Upper lobe of left lung (tissue), 6 donors: ENCODE measurements at places on chromosomes 5 and 9. TPM values are rescaled to one million over a fixed set of nuclear protein-coding genes. Genes with fewer than 3 reads are reported as not detected.

The C5orf34 gene
- total RNA-seq = 0.83 TPM

The SPTAN1 gene
- total RNA-seq = 387 TPM

The SCGB3A2 gene
- total RNA-seq = 665 TPM

DNA sequence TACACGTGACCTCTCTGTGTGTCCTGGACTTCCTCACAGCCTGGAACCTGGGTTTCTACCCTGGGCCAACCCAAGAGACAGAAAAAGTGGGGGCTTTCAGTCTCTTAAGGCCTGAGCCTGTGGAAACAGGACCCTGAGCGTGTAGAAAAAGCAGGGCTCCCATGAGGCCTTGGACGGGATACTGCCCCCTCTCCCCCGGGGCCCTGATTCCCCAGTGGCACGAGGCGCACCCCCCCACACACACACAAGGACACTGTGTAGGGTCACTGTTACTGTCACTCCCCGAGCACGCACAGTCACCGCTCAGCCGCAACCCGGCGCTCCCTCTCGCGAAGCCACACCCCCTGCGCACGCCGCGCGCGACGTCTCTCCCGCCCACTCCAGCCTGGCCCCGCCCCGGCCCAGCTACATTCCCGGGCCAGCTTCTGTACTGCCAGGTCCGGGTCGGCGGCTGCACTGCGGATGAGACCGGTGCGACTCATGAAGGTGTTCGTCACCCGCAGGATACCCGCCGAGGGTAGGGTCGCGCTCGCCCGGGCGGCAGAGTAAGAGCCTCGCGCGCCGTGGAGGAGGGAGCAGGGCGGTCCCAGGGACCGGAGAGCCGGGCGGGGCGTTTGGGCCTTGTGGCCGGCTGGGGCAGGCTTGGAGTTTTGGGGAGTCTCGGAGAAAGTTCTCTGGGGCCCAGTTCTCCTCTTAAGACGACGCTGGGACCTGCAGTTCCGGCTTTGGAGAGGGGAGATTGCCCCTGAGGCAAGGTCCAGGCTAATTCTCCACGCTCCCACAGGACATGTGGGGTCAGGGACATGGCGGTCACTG is at the start of gene GRHPR:
Gene GRHPR (plus strand): TSS at position 408 of the 816 bp plus-strand sequence. CDS start 55 bp downstream, at position 463.
- no peaks in the 10 kb centered on the region for H3K27me3 ChIP-seq
- H3K27ac ChIP-seq = peak within 1 kb of the TSS; percentile 93
- H3K4me1 ChIP-seq = peaks cover 21% of the 10 kb centered on the region
- H3K4me3 ChIP-seq = peak within 1 kb of the TSS; percentile 91
- peak; percentile 92 for DNase-seq
- H3K36me3 ChIP-seq = peaks cover 14% of the 10 kb centered on the region

The OGN gene
- total RNA-seq = 5.4 TPM

- H3K27me3 ChIP-seq = no peaks in the 10 kb centered on the region
- no peaks in the 10 kb centered on the region for H3K36me3 ChIP-seq
- H3K4me3 ChIP-seq = no peak overlapping the region
- H3K4me1 ChIP-seq = no peaks in the 10 kb centered on the region
- no peak overlapping the region for H3K27ac ChIP-seq
Observed at GRCh38 chr9:115759426-115759825, 394.2 kb upstream of the PAPPA start.

The DRD1 gene
- total RNA-seq = 0.09 TPM

- no peaks in the 10 kb centered on the region for H3K27me3 ChIP-seq
- peaks cover 5% of the 10 kb centered on the region for H3K4me1 ChIP-seq
- no peak overlapping the region for H3K27ac ChIP-seq
- DNase-seq = no peak
- H3K36me3 ChIP-seq = no peaks in the 10 kb centered on the region
- H3K4me3 ChIP-seq = no peak overlapping the region
Observed at GRCh38 chr5:173451651-173452050, 123.4 kb upstream of the STC2 start.

DNA sequence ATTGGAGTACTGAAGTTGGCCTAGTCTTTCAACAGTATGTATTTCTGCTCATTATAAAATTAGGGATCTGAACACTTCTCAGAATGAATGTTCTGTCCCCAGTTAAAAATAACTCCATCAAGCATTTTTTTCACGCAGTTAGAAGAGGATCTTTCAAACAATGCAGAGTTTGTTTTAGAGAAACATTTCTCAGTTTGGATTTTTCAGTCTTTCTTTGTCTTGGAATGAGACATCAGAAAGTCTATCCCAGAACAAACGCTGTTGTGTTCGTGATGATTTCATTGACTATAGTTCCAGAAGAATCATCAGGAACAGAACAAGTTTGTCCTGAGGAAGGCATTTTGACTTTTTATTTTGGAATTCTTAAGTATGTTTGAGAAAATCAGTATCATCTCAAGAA is 218.7 kb downstream of the ARRDC3 start:
- H3K27me3 ChIP-seq = no peaks in the 10 kb centered on the region
- no peak for DNase-seq
- H3K4me3 ChIP-seq = no peak overlapping the region
- H3K36me3 ChIP-seq = no peaks in the 10 kb centered on the region

DNA sequence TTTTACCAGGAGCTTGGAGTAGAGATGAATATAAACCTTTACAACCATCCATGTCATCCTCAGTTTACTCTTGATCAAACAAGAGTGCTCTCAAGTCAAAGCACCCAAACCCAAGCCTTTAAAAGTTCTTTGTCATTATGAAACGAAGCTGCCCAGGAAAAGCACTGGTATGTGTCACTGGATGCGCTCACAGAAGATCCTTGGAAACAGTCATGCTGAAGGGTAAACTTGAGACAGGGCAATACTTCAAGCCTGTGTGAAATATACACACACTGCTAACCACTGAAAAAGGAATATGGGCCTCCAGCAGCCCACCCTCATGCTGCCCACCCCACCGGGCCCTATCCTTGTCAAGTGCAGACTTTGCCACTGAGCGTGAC is 84.5 kb downstream of the PRRT1B start:
- DNase-seq = no peak
- peaks cover 16% of the 10 kb centered on the region for H3K4me1 ChIP-seq
- H3K4me3 ChIP-seq = no peak overlapping the region
- H3K36me3 ChIP-seq = peaks cover 3% of the 10 kb centered on the region
- H3K27ac ChIP-seq = peak overlapping the region; percentile 42

GRCh38 chr5:6497262-6497661 is 48.6 kb downstream of the UBE2QL1 start:
- H3K27ac ChIP-seq = no peak overlapping the region
- no peak for DNase-seq
- no peaks in the 10 kb centered on the region for H3K27me3 ChIP-seq

The ARL14EPL gene
- not detected for total RNA-seq

DNA sequence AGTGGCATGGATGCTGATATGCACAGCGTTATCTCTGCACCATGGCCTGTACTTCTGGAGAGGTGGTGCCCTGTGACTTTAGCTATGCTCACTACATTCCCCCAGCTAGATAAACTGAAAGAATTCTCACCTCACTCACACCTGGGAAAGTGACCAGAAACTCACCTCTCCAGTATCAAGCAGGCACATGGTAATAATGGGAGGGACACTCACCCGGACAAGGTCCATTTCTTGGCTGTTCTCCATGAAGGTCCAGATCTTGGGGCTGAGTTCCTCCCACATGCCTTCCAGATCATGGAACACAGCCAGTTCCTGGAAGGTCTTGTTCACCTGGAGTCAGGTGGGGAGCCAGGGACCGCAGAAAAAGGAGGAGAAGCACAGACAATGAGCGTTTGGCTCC is 72.8 kb downstream of the NIPSNAP3B start:
- no peaks in the 10 kb centered on the region for H3K27me3 ChIP-seq
- peak overlapping the region; percentile 23 for H3K27ac ChIP-seq
- H3K4me1 ChIP-seq = peaks cover 11% of the 10 kb centered on the region
- DNase-seq = no peak
- no peak overlapping the region for H3K4me3 ChIP-seq

DNA sequence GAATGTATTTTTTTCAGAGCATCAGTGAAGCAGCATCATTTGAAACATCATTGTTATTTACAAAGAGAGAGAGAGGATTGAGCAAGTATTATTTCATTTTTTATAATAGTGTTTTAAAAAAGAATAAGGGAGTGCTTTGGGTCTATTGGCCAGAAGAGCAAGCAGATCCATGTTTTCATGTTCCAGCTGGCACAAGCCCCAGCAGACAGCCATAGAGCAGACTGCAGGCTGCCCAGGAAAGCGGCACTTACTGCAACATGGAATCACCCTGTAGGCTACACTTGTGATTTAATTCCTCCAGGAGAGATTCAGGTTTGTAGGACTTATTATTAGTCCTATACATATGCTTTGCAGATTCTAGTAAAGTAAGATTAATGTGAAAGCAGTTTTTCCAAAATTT is 407.0 kb upstream of the GRAMD2B start:
- no peak overlapping the region for H3K27ac ChIP-seq
- no peaks in the 10 kb centered on the region for H3K27me3 ChIP-seq
- H3K4me1 ChIP-seq = no peaks in the 10 kb centered on the region
- H3K4me3 ChIP-seq = no peak overlapping the region
- no peaks in the 10 kb centered on the region for H3K36me3 ChIP-seq

DNA sequence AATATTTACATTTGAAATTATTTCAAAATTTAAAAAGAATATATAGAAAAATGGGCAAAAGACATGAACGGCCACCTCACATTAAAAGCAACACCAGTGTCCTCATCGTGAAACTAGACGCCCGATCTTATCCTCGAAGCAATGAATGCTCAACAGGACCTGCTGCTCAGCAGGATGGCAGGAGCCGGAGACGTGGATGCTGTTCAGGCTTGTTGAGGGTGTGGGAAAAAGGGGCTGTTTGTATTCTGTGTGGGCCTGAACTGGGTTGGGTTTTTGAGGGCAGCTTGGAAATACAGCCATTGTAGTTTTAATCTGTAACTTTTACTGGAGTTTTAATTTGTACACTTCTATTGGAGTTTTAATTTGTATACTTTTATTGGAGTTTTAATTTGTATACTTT is 20.3 kb downstream of the EXOC3 start:
- H3K4me3 ChIP-seq = no peak overlapping the region
- no peak overlapping the region for H3K27ac ChIP-seq
- no peaks in the 10 kb centered on the region for H3K4me1 ChIP-seq
- peaks cover 17% of the 10 kb centered on the region for H3K36me3 ChIP-seq
- peak; percentile 4 for DNase-seq

- H3K36me3 ChIP-seq = no peaks in the 10 kb centered on the region
- H3K4me1 ChIP-seq = peaks cover 21% of the 10 kb centered on the region
- H3K27ac ChIP-seq = no peak overlapping the region
- no peak overlapping the region for H3K4me3 ChIP-seq
- H3K27me3 ChIP-seq = no peaks in the 10 kb centered on the region
Observed at GRCh38 chr5:95923918-95924544, 37.6 kb downstream of the ELL2 start.

The PDE6A gene
- not detected for total RNA-seq

- DNase-seq = peak; percentile 25
- H3K27me3 ChIP-seq = no peaks in the 10 kb centered on the region
- H3K4me1 ChIP-seq = peaks cover 53% of the 10 kb centered on the region
- peak overlapping the region; percentile 86 for H3K4me3 ChIP-seq
- no peaks in the 10 kb centered on the region for H3K36me3 ChIP-seq
Observed at GRCh38 chr5:1520791-1521453, 2.8 kb downstream of the LPCAT1 start.

DNA sequence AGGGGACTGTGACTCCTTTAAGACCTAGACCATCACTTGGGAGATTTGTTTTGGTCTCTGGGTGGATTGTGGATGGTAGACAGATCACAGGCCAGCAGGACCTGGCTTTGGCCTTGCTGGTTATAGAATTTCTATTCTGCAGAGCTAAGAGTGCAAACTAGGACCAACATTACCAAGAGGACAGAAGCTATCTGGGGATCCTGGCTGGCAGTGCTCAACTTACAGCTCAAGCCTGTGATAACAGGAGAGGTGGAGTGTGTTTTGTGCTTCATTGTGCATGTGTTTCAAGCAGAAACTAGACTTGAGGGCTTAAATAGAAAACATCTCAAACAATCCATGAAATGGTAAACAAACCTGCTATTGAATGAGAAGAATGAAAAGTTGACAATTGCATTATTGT is 106.7 kb downstream of the ZNF462 start:
- H3K4me3 ChIP-seq = no peak overlapping the region
- H3K27me3 ChIP-seq = no peaks in the 10 kb centered on the region
- H3K4me1 ChIP-seq = no peaks in the 10 kb centered on the region

The ZNG1E gene
- total RNA-seq = 33.8 TPM

DNA sequence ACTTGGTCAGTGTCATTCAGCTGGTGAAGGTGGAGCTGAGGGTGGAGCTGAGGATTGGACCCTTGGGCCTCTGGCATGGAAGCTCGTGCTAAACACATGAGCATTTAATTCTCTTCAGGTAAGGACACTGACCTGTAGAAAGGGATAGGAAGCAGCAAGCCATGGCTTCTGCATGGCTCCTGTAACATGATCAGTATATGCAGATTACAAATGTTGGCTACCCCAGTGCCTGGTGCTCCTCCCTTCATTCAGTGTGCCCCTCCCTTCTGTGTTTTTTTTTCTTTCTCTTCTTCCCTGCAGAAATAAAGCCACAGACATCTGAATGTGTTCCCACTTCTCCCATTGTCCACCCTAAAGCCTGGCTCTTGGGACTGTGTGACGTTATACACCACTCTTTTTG is 52.9 kb downstream of the ARHGAP26 start:
- peaks cover 24% of the 10 kb centered on the region for H3K4me1 ChIP-seq
- no peak for DNase-seq
- no peak overlapping the region for H3K27ac ChIP-seq
- H3K36me3 ChIP-seq = no peaks in the 10 kb centered on the region
- no peak overlapping the region for H3K4me3 ChIP-seq
- H3K27me3 ChIP-seq = no peaks in the 10 kb centered on the region

DNA sequence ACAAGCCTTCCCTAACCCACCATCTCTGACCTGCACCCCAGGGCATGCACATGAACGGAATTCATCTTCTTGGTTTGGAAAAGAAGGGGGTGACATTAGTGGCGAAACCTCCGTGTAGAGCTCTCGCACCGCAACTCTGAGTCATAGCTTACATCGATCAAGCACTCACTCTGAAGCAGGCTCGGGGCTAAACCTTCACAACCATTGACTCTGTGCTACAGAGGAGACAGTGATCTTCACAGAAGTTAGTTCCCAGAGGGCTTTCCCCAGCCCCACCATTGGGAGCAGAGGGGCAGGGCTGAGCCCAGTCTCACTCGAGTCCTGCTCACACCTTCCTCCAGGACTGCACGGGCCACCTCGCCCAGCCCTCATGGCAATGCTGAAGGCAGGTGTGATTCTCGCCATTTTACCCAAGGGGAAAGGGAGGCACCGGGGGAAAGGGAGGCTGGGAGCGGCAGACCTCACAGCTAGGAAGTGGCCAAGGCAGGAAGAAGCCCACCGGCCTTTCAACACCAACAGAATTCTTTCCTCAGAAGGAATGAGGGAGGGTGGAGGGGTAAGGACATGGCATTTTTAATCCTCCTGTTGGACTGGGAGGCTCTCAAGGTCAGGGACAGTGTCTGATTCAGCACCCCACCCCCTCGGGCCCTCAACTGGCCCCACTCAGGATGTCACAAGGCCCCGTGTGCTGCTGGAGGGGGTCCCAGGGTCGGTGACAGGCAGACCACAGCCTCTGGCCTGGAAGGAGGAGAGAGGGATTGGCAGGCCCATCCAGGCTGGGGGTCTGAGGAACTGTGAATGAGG is 25.9 kb upstream of the IL17B start:
- peak overlapping the region; percentile 83 for H3K27ac ChIP-seq
- no peaks in the 10 kb centered on the region for H3K27me3 ChIP-seq
- H3K36me3 ChIP-seq = no peaks in the 10 kb centered on the region
